ENCODE measurements at places on chromosomes 2 and 18.

DNA sequence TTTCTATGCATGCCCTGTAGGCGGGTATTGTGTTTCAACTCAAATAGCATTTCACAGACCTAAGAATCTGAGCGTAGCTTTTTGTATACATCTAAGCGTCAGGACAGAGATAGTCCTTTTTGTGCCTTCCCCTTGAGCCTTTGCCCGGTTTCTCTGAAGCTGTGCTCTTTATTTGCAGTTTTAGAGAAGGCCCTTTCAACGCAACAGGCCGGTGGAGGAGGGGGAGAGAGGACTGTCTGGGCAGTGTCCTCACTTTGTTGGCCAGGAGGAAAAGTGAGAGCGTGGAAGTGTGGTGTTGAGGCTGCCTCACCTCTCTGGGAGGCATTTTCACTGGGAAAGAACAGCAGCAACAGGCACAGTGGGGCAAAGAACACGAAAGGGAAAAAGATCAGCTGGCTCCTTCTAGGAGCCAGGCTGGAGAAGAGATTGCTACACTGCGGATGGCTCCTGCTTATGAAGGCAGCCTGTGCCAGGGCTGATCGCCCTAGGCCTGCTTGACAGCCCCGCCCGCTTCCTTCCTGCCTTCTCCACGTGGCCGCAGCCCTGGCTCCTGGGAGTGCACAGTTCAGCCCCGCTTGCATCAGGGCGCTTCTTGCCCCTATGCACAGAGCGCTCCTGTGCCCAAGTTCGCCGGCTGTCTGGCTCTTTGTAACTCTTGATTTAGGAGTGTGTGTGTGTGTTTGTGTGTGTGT is 195.6 kb upstream of the POU3F3 start:
- peak; percentile 39 for DNase-seq

DNA sequence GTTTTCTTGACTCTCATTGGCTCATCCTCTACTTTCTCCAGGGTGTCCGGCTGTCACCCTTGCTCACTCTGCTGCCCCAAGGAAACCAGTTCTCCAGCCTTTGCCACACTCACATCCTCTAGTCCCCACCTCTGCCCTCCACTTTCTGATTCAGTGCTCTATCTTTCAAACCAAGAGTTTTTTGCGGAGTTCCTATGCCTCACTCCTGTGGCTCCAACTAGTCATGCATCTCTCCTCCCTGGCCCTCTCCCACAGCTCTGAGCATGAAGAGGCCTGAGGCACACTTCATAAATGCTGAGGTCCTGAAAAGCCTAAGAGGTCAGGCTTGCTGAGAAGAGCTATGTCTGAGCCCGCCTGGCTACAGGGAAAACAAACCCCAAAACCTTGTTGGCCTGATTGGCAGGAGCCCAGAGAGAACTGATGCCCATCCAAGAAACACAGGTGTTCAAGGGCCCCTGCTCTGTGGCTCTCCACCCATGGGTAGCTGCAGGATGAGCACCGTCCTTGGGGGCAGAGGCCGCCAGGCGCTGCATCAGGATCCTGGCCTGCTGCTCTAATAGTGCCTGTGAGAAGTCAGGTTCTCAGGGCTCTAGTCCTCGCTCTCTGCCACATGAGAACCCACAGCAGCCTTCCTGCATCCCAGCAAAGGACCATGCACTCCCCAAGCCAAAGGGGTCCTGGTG is 42.1 kb downstream of the HS1BP3 start:
- DNase-seq, result no peak

DNA sequence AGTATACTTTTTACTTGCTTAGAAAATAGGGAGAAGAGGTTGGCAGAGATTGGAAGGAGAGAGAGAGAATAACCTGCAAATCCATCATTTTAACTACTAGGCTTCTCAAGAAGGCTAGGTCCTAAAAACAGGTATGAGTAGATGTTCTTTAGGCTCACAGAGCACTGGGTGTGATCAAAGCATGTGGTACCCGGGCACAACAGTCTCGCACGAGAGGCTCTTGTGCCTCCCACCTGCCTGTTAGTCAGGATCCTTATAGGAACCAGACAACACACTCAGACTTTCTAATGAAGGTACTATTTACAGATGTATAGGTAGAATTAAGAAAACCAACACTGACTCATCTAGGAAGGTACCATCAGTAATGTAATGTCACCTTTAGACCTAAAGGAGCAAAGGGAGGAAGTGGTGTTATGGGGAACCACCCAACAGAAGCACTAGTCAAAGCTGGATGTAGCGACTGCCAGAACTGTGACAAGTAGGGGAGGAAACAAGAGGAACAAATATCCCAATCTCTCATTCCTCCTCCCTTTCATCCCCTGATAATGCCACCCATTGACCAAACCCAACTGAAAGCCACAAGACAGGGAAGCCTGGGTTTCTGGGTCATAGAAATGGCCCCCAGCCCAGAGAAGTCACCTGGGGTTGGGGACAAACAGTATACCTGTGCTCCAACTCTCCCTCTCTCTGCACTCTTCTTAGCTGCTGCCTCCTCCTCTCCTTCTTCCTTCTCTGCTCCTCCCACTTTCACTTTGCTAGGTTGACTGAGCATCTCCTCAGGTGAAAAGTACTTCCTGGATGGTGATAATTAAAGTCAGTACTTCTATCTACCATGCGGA is 16.0 kb upstream of the MARCHF4 start:
- no peak for DNase-seq

DNA sequence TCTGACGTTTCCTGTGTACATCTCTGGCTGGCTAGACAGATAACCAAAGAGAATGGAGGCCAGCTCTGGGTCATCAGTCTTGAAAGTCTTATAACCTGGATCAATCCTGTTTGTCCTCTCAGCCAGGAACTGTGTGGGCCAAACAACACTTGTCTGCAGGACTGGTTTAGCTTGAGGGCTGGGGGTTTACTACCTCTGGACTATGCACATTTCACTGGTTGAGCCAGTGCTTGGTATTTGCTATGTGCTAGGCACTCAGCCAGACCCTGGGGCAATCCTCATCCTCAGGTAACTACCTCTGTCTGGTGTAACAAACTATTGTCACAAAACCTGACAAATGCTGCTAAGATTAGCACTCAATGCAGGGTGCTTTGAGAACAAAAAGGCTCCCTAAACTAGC is 169.7 kb downstream of the HAUS1 start:
- DNase-seq, result peak; percentile 44

DNA sequence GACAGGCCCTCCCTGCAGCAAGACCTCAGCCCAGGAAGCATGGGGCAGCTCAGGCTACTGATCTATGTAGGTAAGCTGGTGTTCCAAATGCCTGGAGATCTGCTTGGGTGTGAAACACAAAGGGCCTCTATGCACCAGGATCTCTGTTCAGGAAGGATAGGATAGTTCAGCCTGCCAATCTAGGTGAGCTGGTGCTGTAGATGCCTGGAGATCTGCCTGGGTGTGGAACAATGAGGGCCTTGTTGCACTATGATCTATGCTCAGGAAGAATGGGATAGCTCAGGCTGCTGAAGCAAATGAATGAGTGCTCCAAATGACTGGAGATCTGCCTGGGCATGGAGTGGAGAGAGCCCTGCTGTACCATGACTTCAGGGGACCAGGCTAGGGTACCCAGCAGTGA is 48.9 kb upstream of the MYL1 start:
- DNase-seq, result no peak

DNA sequence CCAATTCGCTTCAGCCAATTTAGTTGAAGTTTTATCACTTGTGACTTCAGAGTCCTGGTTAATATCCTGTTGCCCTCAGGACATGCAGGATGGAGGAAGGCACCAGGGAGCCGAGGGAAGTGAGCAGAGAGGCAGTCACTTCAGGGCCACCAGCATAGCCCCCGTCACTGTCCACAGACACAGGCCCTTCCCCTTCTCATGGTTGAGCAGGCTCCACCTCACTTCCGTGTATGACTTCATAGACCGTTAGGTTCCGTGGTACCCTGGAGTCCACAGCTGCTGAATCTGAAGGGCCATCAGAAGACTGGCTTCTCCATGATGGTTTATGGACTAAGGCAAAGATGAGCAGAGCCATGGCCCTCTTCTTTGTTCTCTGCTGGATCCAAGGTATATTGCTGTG is at the start of gene C2orf92:
C2orf92 (plus strand) TSS at position 266 of the 400 bp plus-strand sequence; CDS start at position 342, 76 bp downstream.
- no peak for DNase-seq

DNA sequence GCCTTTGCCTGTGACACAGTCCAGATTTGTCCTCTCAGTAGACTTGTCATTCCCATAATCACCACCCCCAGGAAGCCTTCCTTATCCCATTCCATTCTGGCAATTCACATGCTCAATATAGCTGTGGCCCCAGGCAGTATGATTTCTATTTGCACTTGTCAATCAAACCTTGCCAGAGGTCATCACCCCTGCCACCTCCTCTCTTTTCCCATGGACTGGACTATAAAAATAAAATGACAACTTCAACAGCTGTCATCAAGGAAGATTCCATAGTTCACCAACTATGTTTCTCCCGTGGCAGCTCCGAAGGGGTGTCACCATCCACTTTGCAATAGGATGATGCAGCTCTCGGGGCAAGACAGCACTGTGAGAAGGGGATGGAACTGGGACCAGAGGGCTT is 255.7 kb downstream of the CELF4 start:
- no peak for DNase-seq

DNA sequence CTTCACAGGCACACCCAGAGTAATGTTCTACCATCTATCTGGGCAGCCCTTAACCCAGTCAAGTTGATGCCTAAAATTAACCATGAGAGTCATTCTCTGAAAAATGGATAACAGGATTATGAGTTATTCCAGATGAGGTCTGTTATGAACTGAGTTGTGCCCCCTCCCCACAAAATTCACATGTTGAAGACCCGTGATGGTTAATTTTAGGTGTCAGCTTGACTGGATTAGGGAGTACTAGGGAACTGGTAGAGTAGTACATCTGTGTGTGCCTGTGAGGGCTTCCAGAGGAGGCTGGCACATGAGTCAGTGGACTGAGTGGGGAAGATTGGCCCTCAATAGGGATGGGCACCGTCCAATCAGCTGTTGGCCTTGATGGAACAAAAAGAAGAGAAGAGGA is 110.4 kb upstream of the MYCN start:
- DNase-seq, result no peak

Measured in epithelial cell of esophagus (primary cell).